H9 (cell line): ENCODE measurements at places on chromosomes 16 and 17.

DNA sequence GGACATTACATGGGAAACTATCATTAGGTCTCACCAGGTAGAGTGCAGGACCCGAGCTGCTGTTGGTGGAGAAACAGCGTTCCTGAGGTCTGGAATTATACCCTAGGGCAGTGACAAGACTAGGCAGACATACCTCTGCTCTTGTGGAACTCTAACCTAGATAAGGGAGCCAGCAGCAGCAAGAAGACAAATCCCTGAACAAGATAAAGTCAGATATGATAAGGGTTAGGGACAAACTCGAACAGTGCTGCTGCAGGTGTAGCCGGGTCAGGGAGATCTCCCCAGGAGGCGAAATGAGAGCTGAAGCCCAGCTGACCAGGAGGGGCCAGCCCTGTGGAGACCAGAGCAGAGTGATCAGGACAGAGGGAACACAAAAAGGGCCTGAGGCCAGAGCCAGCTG, 34.7 kb downstream of the ARSG start:
- DNase-seq: no peak

DNA sequence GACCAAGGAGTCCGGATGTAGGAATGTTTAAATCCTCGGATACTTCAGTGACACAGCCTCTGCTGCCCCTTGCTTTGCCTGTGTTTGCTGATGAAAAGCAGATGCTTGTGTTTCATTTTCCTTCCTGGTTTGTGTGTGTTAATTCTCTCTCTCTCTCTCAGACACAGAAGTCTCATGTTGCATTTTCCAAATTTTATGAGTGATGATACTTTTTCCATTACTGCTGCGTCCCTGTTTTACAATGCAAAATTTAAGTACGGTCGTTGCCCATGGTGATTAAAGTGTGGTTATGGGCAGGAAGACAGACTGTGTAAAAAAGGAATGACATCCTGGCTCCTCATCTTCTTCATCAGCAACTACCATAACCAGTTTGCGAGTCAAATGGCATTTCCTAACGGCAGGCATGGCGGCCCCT, 5.7 kb downstream of the RMI2 start:
- no peak for DNase-seq

- DNase-seq: peak; percentile 45
These were observed at the start of gene CPNE2 for GRCh38 chr16:57091975-57092785. CPNE2 (plus strand) TSS chr16:57092583; CDS start chr16:57110743, 18,160 bp downstream.

DNA sequence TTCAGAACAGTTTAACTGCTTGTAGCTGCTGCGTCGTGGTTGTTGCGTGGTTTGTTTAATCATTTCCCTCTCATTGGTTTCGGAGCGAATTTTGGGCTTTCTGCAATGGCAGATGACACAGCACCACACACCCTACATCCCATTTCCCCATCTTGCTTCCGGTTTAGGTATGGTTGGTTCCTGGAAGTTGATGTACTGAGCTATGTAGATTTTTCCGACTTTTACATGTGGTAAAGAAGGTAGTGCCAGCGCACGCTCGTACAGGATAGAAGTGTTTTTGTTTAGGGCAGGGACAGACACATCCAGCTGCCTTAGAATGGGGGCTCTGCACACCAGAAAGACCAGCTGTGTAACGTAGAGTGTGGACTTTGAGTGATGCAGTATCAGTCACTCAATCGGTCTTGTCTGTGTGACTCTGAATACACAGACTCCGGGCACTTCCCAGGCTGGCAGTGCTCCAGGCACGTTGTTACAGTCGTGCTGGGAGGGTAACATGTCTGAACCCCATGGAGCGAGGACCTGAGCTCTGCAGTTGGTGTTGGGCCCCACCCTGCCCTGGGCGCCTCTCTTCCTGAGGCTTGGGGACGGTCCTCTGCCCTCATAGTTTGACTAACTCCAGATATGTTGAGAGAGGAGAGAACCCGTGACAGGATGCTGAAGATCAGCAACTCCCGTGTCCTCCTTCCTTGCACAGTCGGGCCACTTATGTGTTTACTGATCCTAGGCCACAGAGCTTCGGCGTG, 172.0 kb upstream of the CHMP6 start:
- DNase-seq: no peak

DNA sequence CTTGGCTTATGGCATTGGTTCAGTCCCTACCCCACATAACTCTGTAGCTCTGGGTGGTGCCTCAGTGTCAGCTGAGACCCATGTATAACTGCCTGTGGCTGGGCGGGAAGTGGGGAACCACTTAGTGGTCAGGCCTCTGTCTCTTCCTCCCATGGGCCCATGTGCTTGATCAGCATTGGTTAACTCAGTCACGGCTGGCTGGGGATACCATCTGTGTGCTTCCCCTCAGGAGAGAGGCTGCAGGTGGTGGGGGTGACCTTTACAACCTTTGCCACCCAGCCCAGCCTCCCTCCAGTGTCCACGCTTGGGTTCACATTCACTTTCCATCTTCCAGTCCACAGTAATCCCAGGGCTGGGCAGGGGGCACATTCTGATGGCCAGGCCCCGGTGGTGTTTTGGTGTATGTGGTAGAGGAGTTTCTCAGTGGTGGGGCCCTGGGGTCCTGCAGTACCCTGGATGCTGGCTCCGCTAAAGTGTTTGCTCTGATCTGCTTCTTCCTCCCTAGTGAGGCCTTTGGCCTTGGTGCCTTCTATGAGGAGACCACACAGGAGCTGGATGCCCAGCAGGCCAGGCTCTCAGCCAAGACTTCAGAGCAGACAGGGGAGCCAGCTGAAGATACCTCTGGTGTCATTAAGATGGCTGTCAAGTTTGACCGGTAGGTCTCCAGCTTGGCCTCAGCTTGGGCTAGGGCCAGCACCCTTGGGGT, 10.2 kb upstream of the NFATC3 start:
- DNase-seq: no peak

DNA sequence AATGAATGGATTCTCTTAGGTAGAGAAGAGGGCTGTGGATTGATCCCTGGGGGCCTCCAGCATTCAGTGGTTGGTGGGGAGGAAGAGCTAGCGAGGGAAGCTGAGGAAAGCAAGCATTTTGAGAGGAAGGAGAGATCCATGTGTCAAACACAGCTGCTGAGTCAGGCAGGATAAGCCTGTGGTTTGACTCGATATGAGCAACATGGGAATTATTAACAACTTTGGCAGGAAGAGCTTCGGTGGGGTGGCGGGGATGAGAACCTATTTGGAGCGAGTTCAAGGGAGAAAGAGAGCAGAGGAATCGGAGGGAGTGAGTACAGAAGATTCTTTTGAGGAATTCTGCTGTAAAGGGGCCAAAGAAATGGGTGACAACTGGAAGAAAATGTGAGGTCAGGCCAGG, 59.5 kb upstream of the CDC42EP4 start:
- no peak for DNase-seq

DNA sequence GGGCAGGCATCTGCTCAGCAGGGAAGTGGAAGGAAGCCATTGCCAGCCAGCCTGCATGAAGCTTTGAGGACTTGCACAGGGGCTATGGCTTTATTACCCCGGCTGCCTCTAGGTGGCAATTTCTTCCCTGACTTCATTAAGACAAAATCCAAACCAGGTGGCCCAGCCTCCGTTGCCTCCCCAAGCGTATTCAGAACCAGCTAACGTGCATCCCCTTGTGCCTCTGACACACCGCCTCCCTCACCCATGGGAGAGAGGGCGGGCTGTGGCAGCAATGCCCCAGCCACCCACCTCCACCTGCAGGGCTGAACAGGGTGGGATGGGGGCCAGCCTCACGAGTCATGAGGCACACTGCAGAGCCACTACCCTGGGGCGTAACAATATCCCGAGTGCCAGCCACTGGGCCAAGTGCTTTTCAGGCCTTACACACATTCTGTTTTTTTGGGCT, 6.8 kb downstream of the KIFC3 start:
- DNase-seq: peak; percentile 82

- DNase-seq: no peak
These were observed 17.9 kb downstream of the SNX29 start for GRCh38 chr16:11994143-11995119.

GRCh38 chr17:48053758-48054237, 5.6 kb downstream of the NFE2L1 start:
- DNase-seq: peak; percentile 53

DNA sequence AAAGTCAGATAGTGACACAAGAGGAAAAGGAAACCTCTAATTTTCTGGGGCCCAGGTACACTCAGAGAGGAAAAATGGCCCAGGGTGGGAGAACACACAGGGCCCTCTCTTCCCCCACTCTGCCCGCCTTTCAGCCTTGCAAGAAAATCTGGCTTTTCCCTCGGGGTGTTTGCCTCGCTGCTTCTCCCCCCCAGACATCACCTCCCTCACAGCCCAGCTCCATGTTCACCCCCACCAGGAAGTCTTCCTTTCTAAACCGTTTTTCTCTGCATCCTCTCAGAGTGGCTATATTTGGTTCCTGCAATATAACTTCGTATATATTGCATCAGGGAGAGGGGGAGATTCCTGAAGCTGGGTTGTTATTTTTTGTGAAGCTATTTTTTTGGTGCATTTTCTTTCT, 27.3 kb downstream of the RPRML start:
- no peak for DNase-seq

- DNase-seq: no peak
These were observed 122.4 kb upstream of the NUDT7 start for GRCh38 chr16:77599793-77600415.

DNA sequence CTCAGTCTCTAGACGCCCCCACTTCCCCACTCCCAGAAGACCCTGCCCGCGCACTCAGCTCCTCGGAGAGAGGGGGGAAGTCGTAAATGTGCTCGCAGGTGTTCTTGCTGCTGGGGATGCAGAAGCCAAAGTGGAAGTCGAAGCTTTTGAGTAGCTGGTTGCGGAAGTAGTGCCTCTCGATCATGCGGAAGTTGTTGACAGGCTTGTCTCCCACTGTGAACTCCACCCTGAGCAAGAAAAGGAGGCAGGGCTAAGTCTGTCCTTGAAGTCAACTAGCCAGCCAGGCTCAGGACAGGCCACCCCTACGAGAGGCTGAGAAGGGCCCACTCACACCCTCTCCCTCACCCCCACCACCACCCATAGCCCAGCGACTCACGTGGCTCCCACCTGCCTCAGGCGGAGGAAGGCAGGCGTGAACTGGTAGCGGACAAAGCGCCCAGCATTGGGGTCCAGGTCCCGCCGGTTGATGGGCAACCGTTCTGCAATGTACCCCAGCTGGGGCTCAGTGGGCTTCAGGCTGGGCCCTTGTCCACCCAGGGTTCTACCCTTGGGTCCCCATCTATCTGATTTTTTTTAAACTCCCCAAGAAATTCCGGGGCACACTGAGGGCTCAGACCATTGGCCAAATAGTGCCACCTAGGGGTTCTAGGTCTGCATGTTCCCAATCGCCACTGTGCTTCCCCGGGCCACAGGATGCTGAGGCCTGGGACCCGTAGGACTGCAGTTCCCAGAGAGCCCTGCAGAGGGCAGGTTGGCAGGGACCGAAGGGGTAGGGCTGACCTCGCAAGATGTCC, 4.6 kb downstream of the UNC119 start:
- peak; percentile 93 for DNase-seq

- DNase-seq: peak; percentile 61
These were observed 18.4 kb downstream of the TBX4 start for GRCh38 chr17:61470530-61471136.

- no peak for DNase-seq
These were observed 734 bp downstream of the ARHGDIG start for GRCh38 chr16:280991-281659.

- no peak for DNase-seq
These were observed 678.1 kb upstream of the GOT2 start for GRCh38 chr16:59411961-59412841.

DNA sequence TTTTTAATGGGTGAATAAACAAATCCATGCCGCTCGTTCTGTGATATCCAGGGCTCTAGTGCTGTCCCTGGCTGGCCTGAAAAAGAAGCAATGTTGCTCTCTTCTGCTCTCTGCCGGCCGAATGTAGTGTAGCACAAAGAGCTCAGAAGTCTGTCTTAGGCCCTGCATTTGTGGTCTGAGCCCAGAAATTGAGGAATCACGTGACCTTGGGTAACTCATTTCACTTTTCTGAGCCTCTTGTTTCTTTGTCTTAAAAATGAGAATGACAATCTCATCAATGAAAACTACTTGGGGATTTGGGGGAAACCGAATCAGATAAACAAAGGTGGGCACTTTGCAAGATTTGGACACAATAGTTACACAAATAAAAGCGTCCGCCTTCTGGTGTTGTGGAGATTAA, 381.6 kb upstream of the ASIC2 start:
- peak; percentile 82 for DNase-seq

- DNase-seq: no peak
These were observed 33.6 kb downstream of the PRSS54 start for GRCh38 chr16:58261263-58261662.

DNA sequence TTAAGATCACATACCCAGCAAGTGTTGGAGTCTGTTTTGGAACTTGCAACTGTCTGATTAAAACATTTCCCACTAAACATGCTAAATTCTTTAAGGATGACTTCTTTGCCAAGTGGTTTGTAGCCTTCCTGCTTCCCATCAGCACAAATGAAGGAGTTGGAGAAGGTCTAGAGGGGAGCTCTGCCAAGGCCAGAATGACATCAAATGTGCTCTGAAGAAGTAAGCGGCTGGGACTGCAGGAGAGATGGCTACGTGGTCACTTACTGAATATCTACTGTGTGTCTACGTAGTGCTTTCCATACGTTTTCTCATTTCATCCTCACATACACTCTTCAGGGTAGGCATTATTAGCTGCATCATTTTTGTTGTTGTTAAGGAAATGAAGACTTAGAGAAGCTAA, 135.7 kb upstream of the NLRP1 start:
- no peak for DNase-seq

- DNase-seq: no peak
These were observed 5.0 kb upstream of the SPIRE2 start for GRCh38 chr16:89823087-89823823.

- DNase-seq: no peak
These were observed 119.5 kb downstream of the MSI2 start for GRCh38 chr17:57375770-57376225.

GRCh38 chr17:8818047-8818446, 18.9 kb upstream of the MFSD6L start:
- peak; percentile 27 for DNase-seq

DNA sequence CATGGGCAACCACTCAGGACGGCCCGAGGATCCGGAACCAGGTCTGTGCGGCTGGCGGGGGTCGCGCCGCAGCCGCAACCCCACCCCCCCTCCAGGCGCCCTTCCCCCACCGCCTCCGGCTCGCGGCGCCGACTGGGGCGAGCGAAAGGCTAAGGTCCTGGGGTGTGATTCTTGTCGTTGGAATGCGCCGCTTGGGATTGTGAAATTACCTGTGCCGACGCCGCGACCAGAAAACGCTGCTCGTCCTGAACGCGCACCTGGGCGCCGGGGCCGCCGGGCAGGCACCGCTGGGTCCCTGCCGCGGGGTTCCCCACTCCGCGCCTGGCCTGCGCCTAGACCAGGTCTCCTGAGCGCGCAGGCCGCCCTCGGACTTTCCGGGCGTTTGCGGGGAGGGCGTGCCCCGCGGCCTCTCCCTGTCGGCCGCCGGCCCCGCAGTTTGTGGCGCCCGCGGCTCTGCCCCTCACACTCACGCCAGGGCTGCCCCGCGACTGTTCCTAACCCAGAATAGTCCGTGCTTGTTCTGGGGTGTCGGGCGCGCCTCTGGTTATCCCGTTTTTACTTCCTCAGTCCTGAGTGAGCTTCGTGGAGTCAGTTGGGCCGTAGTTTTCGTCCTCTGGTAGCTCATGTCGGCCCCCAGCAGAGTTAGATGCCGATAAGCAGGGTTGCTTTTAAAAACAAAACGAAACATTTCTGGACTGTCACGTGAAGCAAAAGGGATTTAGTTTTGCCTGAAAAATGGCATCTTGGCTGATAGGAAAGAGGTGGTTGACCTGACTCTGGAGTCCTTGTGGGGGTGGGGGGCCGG, 147.2 kb downstream of the SPECC1 start:
- no peak for DNase-seq

GRCh38 chr17:36553459-36553858, 8.7 kb downstream of the GGNBP2 start:
- DNase-seq: no peak
